ENCODE measurements at places on chromosomes 5 and 9. TPM values are rescaled to one million over a fixed set of nuclear protein-coding genes. Genes with fewer than 3 reads are reported as not detected.

PDCD1LG2 gene
- 0.18 TPM for polyA plus RNA-seq

HSPB3 gene
- not detected for polyA plus RNA-seq

NMRK1 gene
- polyA plus RNA-seq: 26.0 TPM

PDE6A gene
- polyA plus RNA-seq: 0.05 TPM

IRF1 gene
- 207 TPM for polyA plus RNA-seq

BARHL1 gene
- polyA plus RNA-seq: not detected

OR1J2 gene
- polyA plus RNA-seq: not detected

TYRP1 gene
- not detected for polyA plus RNA-seq

ENTREP1 gene
- polyA plus RNA-seq: not detected

COL5A1 gene
- polyA plus RNA-seq: not detected

IRX1 gene
- polyA plus RNA-seq: not detected

PCDHA12 gene
- not detected for polyA plus RNA-seq

SLC34A1 gene
- polyA plus RNA-seq: not detected

BRINP1 gene
- polyA plus RNA-seq: not detected

ENHO gene
- not detected for polyA plus RNA-seq

RASGEF1C gene
- not detected for polyA plus RNA-seq

DBN1 gene
- polyA plus RNA-seq: 0.54 TPM

FGD3 gene
- polyA plus RNA-seq: 86.1 TPM

MYOT gene
- polyA plus RNA-seq: 0.94 TPM

IL9 gene
- not detected for polyA plus RNA-seq

ACOT12 gene
- polyA plus RNA-seq: not detected

MUSK gene
- not detected for polyA plus RNA-seq

MYMK gene
- polyA plus RNA-seq: not detected

PCDHB14 gene
- not detected for polyA plus RNA-seq

SKP1 gene
- 875 TPM for polyA plus RNA-seq

IL13 gene
- polyA plus RNA-seq: not detected

HINT2 gene
- 89.2 TPM for polyA plus RNA-seq

PGM5 gene
- polyA plus RNA-seq: not detected

IL6ST gene
- 4.9 TPM for polyA plus RNA-seq

TMOD1 gene
- polyA plus RNA-seq: 2.8 TPM

IL3 gene
- not detected for polyA plus RNA-seq

SPINK7 gene
- not detected for polyA plus RNA-seq

HTR4 gene
- polyA plus RNA-seq: not detected

ANKDD1B gene
- polyA plus RNA-seq: 0.15 TPM

IFNA13 gene
- polyA plus RNA-seq: not detected

NXNL2 gene
- polyA plus RNA-seq: not detected

PCSK5 gene
- polyA plus RNA-seq: 0.18 TPM

OSMR gene
- polyA plus RNA-seq: not detected

PCDHA9 gene
- not detected for polyA plus RNA-seq

REXO4 gene
- 31.6 TPM for polyA plus RNA-seq

HMGXB3 gene
- polyA plus RNA-seq: 15.4 TPM

WNT8A gene
- not detected for polyA plus RNA-seq

LOX gene
- polyA plus RNA-seq: not detected

ABLIM3 gene
- polyA plus RNA-seq: 0.14 TPM

SLC22A5 gene
- 1.9 TPM for polyA plus RNA-seq

SLC46A2 gene
- not detected for polyA plus RNA-seq
